ENCODE measurements at places on chromosomes 11 and 22. TPM values are rescaled to one million over a fixed set of nuclear protein-coding genes. Genes with fewer than 3 reads are reported as not detected.
A peak's percentile ranks its signal among the peaks of the same experiment; 100 is the strongest.

The LRRC32 gene
- 3.9 TPM for total RNA-seq

DNA sequence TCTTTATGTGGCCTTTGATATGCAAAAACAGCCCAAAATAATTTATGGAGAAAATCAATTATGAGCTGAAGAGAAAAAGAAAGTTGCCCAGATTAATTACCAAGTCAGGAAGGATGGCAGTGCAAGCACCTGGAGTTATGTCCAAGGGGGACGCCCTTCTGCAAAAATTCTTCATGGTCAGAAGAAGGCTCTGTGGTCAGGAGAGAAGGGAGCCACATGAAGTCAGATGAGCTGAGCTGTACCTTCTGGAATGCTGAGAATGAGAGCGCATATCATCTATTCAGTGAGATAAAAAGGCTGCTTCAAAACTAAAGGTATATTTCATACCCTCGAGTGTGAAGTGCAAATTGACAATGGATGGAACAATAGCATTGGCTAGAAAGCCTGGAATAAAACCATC lies 607.4 kb downstream of the NTM start:
- DNase-seq = peak; percentile 84

- no peak for DNase-seq
These were observed 31.2 kb downstream of the CD82 start for GRCh38 chr11:44596525-44597276.

The NRXN2 gene
- not detected for total RNA-seq

- DNase-seq = peak; percentile 71
These were observed 39.1 kb upstream of the SPTBN2 start for GRCh38 chr11:66768088-66768521.

The TPH1 gene
- total RNA-seq = 0.07 TPM

GRCh38 chr11:12536566-12536965 lies 137.7 kb upstream of the TEAD1 start:
- no peak for DNase-seq

GRCh38 chr11:64078284-64078683 lies 42.6 kb downstream of the FLRT1 start:
- no peak for DNase-seq

- no peak for DNase-seq
These were observed 5.5 kb downstream of the PRSS23 start for GRCh38 chr11:86805873-86806310.

DNA sequence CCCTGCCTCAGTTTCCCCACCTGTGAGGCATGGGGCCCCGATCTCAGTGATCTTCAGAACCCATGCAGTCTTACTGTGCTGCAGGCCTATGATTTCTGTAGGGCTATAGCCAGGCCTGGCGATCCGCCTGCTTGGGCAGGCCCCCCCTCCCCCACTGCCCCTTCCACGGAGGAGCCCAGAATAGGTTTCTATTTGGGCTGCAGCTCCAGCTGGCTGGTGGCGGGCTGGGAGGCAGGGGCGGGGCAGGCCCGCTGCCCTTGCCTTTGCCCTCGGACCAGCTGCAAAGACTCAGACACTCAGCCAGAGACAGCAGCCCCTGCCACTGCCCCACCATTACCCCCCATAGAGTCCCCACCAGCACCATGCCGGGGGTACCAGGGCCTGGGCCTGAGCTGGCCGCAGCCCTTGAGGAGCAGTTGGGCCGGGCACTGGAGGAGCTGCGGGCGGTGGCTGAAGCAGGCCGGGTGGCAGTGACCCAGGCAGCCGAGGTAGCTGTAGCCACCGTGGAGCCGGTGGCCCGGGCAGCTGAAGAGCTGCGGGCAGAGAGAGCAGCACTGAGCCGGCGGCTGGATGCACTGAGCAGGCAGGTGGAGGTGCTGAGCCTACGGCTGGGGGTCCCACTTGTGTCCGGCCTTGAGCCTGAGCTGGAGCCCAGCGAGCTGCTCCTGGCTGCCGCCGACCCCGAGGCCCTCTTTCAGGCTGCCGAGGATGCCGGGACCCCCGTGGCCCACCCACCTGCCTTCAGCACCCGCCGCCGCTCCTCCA lies 12.2 kb downstream of the SMTN start:
- DNase-seq = no peak

DNA sequence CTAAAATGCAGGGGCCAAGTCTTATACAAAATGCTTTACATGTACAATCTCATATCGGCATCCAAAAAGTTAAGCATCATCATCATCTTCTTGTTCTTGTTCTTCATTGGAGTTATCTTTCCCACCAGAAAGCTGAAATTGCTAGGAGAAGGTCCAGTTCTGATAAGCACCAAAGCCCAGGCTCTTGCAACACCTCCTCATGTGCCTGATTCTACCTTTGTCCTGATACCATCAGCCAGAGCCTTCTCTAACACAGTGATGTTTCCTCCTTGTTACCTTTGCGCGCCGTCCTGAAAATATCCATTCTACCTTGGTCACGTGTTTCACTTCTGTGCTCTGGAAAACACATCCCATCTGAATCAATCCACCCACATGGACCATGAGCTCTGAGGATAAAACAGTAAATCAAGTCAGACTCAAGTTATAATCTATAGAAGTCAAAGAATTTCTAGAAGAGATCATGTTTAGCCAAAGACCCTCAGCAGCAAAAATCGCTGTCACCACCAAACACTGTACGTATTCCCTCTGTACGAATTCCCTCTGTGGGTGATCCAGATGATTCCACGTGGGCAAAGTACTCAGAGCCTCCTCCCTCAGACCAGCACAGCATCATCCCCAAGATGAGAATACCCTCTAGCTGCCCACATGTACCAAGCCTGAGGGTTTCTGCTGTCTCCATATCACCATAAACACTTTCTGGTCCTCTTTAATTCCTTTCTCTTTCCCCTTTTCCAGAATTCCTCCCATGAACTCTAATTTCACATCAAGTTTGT lies 19.0 kb downstream of the JAML start:
- no peak for DNase-seq

The CSF2RB gene
- total RNA-seq = 1.1 TPM

DNA sequence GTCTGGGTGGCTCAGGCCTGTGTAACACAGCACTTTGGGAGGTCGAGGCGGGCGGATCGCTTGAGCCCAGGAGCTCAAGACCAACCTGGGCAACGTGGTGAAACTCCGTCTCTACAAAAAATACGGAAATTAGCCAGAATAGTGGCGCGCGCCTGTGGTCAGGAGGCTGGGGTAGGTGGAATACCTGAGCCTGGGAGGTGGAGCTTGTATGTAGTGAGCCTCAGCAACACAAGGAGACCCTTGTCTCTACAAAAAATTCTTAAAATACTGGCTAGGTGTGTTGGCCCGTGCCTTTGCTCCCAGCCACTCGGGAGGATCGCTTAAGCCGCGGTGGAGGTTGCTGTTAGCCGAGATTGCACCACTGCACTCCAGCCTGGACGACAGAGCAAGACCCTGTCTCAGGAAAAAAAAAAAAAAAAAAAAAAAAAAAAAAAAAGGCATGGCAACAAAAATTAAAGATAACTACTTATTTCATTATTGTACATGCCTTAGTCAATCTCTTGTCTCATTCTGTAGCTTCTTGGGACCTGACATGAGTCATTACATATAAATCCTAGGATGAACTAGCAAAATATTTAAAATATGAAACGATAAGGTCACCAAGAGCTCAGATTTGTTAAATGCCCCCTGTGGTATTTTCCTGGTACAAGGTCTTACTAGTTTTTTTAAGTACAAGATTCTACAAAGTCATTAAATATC lies 1.1 kb downstream of the TAF1D start:
- no peak for DNase-seq

DNA sequence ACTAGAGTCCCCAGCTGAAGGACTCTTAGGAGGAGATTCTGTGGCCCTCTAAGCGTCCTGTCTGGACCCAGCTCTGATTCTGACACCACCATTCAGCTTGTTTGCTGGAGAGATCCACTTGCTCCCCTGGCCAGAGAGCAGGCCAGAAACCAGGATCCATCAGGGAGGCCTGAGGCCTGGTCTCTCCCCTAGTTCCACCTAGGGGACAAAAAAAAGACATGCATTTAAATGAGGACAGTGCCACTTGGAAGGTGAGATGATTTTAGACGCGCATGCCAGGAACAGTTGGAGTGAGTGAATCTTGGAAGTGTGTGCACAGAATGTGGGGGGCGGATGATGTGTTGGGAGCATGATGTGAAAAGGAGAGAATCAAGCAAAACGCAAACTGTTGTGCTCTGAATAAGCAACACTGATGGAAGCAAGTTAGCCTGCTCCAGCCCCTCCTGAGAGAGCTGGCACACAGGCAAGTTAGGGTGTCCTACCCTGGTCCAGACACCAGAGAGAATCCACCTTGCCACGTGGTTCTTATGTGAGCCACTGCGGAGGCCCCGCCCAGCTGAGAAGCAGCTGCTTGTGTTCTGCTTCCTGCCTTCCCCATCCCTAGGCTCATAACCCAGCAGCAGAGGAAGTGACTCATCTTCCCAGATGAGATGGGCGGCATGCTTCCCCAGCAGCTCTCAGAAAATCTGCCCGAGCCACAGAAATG lies 8.0 kb upstream of the SLCO2B1 start:
- DNase-seq = peak; percentile 91

DNA sequence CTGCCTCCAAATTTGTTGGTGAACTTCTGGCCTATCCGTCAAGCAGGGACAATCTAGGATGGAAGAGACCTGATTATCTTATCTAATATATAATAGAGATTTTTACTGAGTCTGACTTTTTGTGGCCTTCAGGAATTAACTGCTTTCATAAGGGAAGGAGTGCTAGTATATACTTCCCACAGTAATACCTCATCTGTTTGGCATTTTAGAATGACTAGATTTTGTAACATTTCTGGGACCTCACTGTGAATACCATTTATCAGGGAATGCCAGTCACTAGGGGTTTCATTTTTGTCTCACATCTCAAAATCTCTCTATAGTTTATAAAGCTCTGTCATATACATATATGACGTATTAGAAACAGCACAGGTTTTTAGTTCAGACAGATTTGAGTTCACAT lies 114.3 kb downstream of the INSC start:
- no peak for DNase-seq

- DNase-seq = no peak
These were observed 27.5 kb upstream of the SMIM35 start for GRCh38 chr11:118114266-118114665.

GRCh38 chr11:36257351-36257750 lies 31.9 kb downstream of the COMMD9 start:
- peak; percentile 48 for DNase-seq

- DNase-seq = no peak
These were observed 6.0 kb upstream of the ACR start for GRCh38 chr22:50731811-50732624.

- no peak for DNase-seq
These were observed 859.3 kb downstream of the BRD1 start for GRCh38 chr22:48968201-48968959.

- no peak for DNase-seq
These were observed 76.7 kb downstream of the SVIP start for GRCh38 chr11:22752908-22753310.

The PNPLA2 gene
- total RNA-seq = 46.0 TPM

The ABCC8 gene
- not detected for total RNA-seq

- DNase-seq = no peak
These were observed 754.0 kb upstream of the FAT3 start for GRCh38 chr11:91470656-91471055.

DNA sequence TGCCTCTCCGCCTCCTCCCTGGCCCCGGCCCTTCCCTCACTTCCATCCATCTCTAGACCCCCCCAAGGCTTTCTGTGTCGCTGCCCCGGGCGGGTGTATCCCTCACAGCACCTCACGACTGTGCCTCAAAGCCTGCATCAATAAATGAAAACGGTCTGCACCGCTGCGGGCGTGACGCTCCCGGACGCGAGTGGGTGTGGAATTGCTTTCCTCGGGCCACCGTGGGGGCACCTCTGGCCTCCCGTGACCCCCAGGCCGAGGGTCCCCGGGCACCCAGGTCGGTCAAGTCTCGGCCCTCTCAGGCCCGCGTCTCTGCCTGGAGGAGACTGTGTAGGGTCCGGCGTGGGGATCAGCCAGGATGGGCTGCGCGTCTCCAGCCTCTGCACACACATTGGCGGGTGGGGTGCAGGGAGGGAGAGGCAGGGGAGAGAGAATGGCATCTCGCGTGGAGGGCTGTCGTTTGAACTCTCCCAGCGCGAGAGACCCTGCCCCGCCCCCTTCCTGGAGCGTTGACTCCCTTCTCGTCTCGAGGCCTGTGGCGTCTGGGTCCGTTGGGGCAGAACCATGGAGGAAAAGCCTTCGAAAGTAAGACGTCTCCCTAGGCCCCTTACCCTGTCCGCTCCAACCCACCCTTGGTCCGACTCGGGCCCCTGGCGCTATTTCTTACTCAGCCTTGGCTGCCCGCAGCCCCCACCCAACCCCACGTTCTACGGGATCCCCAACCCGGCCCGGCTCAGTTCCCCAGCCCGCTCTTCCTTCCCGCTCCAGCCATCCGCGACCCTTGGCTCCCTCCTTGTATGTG lies at the start of gene CATSPERZ:
Gene CATSPERZ (plus strand): TSS at position 512 of the 802 bp plus-strand sequence. CDS start 53 bp downstream, at position 565.
- DNase-seq = no peak

GRCh38 chr22:30832407-30832987 lies 136.1 kb downstream of the MORC2 start:
- no peak for DNase-seq

- no peak for DNase-seq
These were observed 111.6 kb downstream of the CRYBB2 start for GRCh38 chr22:25331050-25331449.

DNA sequence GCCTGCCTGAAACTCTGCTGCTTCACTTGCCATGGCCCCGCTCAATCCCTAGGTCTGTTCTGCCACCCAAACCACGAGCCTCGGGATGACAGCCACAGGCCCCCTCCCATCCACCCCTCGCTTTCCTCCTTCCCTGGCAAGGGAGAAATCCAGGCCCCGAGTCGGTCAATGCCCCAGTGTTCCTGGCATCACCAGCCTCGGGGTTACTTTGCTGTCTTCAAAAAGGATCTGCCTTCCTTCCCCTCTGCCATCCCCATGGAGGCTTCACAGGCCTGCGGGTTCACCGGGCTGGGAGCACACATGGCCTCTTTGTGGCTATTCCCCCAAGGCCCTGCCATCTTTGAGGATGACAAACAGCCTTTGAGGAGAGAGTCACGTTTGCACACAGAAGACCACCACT lies 38.8 kb upstream of the ALX4 start:
- DNase-seq = no peak

DNA sequence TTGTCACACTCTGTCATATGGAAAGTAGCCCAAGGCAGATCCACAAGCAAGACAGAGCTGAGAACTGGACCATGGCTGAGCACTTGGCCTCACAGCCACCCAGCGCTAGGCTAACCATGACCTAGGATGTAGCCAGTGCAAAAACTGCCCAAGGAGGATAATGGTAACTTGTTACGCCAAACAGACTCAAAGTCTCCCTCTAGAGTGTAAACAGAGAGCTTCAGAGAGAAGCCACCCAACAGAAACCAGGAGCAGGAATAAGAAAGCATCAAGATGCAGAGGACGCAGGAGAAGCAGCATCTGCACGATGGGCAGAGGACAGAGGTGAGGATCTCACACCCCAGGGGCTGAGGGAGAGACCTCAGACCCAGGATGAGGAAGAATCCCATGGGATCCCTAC lies 97.9 kb downstream of the RCN1 start:
- DNase-seq = no peak

- no peak for DNase-seq
These were observed 2.2 kb downstream of the OR51E1 start for GRCh38 chr11:4645974-4646373.

DNA sequence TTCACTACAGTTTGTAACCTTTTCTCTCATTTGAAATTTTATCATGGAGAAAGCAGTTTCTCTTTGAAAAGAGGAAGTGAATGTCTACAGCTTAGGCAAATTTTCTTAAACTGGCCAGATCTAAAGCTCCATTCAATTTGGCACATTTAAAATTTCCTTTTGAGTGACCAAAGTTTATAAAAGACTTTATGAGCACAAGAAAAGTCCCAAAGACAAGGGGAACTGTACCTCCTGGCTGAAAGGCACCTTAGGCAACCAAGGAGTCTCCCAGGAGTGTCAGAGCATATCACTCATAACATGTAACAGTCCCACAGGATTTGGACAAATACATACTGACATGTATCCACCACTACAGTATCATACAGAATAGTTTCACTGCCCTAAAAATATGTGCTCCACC lies 41.3 kb downstream of the NARS2 start:
- no peak for DNase-seq

Measured in kidney epithelial cell (primary cell).